ENCODE measurements at places on chromosomes 2 and 18.

DNA sequence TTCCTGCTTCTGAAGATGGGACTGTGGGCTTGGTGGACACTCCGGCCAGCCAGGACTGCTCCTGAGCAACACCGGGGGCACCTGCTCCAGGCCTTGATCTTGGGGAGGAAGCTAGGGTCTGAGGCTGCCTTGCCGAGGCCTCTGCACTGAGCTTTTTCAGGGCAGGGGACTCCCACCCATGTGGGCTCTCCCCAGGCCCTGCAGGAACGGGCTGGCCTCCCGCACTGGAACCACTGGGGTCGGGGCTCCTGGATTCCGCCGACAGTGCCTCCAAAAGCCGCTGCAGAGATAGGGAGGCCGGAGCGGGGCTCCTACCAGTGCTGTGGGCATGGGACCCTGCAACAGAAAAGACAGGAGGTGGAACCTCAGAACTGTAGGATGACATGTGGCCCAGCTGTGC lies 7.6 kb upstream of the ADRA2B start:
- DNase-seq: no peak

DNA sequence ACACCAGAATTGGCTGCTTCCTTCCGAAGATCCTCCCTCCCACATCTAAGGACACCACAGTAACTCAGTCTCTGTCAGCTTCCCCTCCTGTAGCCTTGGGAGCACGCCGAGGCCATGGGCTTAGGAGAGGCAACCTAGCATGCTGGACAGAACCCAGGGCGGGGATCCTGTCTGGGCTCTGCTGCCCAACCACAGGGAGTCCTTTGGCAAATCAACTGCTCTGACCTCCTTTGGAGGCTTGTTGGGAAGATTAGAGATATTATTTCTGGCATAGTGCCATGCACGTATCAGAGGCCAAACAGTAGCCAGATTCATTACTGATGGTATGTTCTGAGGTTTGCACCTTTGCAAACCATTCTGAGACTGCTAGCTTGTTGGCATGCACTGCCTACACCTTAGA lies 262.7 kb upstream of the EPAS1 start:
- no peak for DNase-seq

GRCh38 chr2:110827511-110827910 lies 95.1 kb downstream of the ACOXL start:
- DNase-seq: no peak

DNA sequence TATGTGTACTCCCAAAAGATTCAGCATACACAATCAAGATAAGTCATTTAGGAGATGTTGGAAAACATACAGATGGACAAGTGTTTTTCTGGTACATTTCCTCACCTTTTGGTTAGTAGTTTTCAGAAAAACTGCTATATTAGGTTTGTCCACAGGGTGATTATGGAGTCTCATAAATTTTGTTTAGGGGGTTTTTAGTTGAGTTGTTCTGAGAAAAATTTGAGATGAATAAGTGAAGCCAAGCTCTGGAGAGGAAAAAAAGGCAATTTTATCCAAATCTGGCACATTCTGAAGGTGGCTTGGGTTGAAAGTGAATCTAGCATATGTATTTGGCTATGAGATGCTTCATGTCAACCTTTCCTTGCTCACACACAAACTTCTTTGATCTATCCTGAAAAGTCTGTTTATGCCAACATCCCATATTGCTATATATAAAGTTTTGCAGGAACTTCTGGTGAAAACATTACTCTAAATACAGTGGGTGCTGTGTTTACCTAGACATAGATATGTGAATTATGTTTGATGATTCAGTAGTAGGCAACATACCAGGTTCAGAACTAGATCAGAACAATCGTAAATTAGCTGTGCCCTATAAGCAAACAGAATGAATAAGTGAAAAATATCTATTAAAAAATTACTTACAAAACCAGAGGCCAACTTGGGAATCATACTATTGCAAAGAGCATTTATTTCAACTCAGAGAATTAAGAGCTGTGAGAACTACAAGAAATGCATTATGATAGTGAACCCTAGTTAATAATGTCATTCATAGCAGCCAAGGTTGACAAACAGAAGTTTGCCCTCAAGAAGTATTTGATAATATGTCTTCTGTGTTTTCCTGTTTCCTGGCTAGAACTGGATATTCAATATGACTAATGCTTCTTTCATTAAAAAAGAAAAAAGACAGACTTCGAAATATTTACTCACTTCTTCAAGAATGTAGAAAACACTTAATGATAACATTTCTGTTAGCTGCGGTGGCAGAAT lies 552.0 kb downstream of the IRS1 start:
- peak; percentile 28 for DNase-seq

DNA sequence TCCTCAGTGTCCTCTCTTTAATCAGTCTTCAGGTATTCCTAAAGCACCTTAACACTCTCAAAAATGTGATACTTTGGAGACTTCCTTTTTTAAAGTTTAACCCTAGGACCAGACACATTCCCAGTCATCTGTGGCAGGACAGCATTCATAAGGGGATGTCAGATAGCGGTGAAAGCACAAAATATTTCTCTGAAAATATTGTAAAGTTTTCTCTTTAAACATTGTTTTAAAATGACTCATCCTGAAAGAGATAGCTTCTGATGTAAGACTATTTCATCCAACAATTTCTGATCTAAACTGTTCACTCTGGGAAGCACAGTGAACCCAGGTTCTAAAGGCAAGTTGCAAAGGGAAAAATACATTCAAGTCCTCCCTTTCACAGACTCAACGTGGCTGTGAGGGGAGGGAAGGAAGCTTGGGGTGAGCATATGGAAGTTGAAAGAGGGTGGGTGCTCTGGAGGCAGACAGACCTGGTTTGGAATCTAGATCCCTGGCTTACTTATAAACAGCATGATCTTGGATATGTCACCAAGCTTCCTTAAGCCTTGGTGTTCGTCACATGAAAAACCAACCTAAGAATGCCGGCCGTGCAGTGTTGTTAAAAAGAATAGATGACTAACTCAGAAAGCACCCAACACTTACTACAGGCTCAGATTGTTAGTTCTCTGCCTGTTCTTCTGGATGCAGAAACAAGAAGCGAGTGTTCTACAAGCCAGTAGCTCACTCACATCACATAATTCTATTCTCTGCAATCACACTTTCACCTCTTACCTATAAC lies 12.1 kb downstream of the GALNT14 start:
- no peak for DNase-seq

DNA sequence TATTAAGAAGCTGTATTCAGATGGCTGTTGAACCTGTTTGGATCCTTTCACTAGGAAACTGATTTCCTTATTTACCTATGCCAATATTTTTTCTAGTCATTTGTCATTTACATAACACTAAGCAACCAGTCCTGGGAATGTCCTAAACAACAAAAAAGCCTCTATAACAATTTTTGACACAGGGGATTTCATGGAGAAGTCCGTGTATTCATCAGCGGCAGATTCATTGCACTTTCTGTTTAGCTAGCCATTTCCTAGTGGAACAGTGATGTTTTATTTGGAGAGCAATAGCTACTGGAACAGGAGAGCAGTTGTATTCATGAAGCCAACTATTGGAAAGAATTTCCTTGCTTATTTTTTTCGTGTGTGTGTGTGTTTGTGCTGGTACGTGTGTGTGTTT lies 604.3 kb upstream of the POU3F3 start:
- no peak for DNase-seq

GRCh38 chr2:11697103-11697871 lies 27.3 kb upstream of the NTSR2 start:
- DNase-seq: peak; percentile 72

DNA sequence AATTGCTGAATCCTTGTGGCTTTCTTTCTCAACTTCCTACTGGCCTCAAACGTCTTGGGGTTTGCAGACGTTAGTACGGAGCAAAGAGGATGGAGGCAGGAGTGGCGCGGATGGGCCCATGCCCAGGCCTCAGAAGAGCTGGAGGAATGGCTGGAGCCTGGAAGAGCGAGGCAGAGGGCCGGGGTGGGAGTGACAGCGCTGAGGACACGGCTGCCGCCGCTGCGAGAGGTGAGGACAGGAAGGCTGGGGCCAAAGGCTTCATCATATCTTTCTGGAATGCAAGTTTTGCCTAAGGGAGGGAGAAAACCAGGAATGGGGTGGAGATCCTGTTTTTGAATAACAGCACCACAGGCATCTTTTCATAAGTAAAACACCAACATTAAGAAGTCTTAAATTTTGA lies 178.5 kb upstream of the SESTD1 start:
- no peak for DNase-seq

DNA sequence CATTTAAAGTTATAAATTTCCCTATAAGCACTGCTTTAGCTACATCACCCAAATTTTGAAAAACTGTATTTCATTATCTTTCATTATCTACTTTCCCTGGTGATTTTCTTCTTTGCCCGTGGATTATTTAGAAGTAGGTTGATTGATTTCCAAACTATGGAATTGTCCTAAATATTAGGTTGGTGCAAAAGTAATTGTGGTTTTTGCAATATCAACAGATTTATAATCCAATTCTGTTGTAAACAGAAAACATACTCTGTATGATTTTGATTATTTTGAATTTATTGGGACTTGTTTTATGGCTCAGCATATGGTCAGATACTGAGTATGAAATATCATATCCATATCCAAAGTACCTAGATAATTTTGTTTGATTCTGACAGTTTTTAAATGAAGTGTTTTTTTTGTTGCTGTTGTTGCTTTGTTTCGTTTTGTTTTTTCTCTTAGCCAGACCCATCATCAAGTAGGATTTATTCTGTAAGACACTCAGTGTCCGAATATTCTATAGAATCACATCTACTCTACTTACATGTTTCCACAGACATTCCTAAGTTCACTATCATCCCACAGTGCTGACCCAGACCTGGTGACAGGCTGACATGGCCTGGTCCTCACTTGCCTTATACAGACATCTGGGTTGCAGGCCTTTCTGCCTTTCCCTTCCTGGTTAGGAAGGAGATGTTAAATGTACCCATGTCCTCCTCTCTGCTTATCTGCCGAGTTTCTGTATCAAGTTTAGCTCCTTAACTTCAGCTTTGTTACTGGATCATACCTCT lies 2.1 kb upstream of the TRABD2A start:
- DNase-seq: no peak

- DNase-seq: peak; percentile 67
Observed at GRCh38 chr2:176490061-176490861, 221.0 kb downstream of the MTX2 start.

GRCh38 chr18:77127769-77128671 lies 4.6 kb downstream of the MBP start:
- peak; percentile 96 for DNase-seq

- DNase-seq: no peak
Observed at GRCh38 chr2:45470531-45470930, 140.5 kb downstream of the SRBD1 start.

GRCh38 chr18:56738184-56738583 lies 87.0 kb downstream of the WDR7 start:
- DNase-seq: no peak

GRCh38 chr2:159553727-159554126 lies 62.6 kb downstream of the BAZ2B start:
- DNase-seq: no peak

DNA sequence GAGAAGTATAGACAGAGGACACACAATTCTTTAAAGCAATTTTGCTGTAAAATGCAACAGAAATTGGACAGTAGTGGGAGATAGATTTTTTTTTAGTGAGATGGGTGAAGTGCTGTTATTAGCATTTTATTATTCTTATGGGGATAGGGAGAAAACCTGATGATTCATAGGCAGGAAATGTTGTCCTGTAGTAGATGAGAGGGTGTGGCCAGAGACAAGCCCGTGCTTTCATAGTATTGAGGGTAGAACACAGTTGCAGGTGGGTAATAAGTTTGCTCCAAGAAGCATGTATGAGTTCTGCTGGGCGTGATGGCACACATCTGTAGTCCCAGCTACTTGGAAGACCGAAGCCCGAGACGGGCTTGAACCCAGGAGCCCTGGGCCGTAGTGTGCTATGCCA lies 128.3 kb upstream of the ARHGAP28 start:
- no peak for DNase-seq

GRCh38 chr2:31785876-31786275 lies 205.1 kb upstream of the SRD5A2 start:
- DNase-seq: no peak

DNA sequence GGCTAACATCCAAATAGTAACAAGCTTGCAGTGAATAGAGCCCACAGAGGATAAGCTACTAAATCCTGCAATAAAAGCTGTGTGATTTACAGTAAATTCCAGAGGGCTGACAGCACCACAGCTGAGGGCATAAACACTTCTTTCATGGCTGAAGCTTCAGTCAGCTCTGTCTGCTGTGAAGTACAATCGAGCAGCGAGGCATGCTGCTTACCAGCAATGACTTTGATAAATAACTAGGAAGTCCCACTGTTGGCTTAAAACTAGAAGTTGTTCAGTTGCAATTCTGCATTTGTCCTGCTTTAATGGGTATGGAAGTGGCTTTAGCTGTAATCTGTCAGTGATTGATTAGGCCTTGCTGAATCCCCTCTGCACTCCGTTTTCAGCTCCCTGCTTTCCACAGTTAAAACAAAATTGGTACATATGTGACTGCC lies 65.2 kb upstream of the FIGN start:
- DNase-seq: peak; percentile 72

DNA sequence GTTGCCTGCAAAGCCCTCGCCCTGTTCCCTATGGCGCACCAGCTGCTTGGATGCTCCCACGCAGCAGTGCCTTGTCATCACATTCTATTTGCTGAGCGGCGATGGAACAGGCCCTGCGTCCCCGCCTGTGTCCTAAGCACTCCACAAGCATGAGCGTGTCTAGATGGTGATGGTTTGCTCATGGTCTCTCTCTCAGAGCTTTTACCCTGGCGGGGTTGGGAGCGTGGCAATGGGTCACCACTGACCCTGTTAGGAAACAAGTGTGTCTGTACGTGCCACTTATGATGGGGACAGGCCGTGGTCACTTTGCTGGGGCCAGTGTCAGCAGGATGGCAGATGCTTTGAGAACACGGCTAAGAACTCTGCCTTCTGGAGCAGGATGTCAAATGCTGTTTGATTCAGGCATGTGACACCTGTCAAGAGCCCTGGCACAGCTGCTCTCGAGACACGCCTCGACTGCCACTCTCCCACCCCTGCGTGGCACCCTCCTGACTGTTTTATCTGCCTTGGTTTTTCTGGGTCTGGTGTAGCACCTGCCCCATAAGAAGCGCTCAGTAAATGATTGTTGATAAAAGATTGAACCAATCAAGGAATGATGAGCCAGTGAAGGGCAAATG lies 44.2 kb downstream of the RRM2 start:
- DNase-seq: no peak

- DNase-seq: peak; percentile 32
Observed at GRCh38 chr2:112465382-112465781, 16.6 kb upstream of the TTL start.

DNA sequence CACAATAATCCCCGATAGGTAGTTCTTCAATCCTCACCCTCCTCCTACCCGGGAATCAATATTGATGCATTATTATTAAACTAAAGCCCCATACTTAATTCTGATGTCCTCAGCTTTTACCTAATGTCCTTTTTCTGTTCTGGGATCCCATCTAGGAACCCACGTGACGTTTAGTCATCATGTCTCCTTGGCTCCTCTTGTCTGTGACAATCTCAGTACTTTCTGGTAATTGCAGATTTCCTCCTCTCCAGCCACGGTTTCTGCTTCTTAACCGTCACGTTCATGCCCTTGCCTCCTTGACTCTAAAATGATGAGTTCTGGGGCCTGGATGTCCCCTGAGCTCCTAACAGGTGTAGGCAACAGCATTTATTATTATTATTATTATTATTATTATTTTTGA lies 2.9 kb upstream of the DGKD start:
- peak; percentile 6 for DNase-seq

- no peak for DNase-seq
Observed at GRCh38 chr2:128179461-128179755, 88.4 kb downstream of the UGGT1 start.

GRCh38 chr2:217901835-217902378 lies 100.9 kb downstream of the TNS1 start:
- DNase-seq: peak; percentile 76
